ENCODE measurements at places on chromosomes 1 and 21.

DNA sequence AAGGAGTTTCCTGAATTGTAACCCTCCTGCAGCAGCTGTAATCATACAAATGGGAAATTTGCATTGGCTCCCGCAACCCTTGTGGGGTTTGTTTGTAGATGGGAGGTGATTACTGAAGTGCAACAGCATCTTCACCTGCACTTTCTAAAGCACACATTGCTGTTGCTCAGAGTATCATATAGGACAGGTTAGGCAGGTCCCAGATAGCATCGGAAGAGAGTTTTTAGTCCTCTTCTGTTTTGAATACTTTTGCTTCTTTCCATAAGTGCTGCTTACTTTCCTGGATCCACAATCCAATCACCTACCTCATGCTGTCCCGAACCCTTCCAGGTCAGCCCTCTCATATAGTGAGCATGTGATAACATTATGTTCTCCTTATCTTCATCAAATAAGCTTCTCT is 300.4 kb downstream of the PTPRC start:
- no peak for DNase-seq

DNA sequence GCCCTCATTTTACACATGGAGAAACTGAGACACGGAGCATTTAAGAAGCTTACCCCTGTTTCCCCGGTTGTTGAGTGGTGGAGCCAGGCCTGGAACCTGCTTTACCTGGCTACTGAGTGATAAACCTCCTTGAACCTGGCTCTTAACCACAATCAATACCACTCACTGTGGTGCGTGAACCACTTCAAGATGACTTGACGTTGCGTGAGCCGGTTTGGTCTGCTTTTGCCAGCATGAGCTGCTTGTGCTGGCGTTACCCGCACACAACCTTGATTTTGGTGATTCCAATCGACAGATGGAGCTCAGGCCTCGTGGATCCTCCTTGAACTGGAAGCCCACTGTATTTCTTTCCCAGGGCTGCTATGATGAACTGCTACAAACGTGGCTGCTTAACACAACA is 6.1 kb upstream of the TINAGL1 start:
- DNase-seq = no peak

GRCh38 chr1:228457396-228458176 is 29.6 kb upstream of the RNF187 start:
- peak; percentile 86 for DNase-seq

GRCh38 chr1:229986737-229987337 is 80.2 kb upstream of the GALNT2 start:
- DNase-seq = no peak

DNA sequence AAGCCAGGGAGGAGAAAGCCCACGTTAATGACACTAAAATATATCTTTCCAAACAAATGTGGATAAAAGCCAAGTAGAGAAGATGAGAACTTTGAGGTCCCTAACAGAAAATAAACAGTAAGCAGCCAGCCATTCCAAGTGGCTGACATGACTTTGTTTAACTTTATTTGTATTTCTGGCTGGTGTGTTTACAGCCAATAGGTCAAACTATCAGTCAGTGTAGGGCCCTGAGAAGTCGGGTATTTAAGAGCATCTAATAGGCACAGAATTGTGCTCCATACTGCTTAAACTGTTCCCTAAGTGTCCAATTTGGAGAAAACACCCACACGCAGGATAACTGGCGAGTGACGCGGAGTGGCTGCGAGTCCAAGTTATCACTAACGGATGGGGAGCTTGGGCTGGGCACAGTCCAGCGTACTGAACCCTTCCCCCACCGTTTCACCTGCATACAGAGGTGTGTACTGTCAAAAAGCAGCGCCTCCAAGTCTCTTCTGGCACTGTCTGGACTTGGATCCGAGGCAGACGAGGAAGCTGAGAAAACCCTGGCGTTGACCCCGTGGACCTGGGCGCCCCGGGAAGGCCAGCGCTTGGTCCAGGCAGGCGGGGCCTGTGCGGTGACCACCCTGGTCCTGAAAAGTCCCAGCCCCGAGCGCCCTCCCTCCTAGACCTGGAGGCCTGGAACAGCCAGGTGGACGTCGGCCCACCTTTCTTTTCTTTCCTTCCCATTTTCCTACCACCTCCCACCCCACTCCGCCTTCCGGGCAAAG is 662 bp upstream of the LGALS8 start:
- DNase-seq = no peak

DNA sequence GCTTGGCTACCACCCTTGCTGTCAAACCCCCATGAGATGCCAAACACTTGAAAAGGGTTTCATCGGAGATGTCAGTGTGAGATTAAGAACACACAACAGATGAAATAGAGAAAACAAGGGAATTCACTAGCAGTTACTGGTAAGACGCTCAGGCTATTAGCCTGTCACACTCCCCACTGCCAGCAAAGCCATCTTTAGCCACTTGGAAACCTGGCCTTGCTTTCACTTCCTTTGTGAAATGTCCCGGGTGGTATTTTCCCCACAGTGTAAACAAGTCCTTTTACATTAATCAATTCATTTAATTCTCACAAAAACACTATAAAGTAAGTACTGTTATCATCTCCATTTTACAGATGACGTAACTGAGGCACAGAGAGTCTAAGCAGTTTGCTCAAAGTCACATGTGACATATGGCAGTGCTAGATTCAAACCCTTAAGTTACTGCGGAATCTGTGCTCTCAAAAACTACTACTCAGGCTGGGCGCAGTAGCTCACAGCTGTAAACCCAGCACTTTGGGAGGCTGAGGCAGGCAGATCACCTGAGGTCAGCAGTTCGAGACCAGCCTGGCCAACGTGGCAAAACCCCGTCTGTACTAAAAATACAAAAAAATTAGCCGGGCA is 32.7 kb upstream of the KHDRBS1 start:
- DNase-seq = no peak

DNA sequence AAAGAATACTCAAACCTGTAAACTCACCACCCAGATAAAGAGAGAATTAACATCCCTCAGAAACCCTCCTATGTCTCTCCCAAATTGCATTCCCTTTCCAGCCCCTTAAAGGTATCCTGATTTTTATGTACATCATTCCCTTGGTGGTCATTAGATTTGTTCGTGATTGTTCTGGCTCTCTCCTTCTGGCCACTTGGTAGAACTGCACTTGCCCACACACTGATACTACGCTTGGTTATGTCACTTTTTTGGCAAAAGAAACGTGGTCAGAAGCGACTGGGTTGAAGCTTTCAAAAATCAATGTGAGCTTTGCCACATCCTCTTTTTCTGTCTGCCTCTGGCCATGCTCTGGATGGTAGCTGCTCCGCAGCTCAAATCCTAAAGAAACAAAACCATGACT is 76.3 kb downstream of the KRTAP19-8 start:
- no peak for DNase-seq

DNA sequence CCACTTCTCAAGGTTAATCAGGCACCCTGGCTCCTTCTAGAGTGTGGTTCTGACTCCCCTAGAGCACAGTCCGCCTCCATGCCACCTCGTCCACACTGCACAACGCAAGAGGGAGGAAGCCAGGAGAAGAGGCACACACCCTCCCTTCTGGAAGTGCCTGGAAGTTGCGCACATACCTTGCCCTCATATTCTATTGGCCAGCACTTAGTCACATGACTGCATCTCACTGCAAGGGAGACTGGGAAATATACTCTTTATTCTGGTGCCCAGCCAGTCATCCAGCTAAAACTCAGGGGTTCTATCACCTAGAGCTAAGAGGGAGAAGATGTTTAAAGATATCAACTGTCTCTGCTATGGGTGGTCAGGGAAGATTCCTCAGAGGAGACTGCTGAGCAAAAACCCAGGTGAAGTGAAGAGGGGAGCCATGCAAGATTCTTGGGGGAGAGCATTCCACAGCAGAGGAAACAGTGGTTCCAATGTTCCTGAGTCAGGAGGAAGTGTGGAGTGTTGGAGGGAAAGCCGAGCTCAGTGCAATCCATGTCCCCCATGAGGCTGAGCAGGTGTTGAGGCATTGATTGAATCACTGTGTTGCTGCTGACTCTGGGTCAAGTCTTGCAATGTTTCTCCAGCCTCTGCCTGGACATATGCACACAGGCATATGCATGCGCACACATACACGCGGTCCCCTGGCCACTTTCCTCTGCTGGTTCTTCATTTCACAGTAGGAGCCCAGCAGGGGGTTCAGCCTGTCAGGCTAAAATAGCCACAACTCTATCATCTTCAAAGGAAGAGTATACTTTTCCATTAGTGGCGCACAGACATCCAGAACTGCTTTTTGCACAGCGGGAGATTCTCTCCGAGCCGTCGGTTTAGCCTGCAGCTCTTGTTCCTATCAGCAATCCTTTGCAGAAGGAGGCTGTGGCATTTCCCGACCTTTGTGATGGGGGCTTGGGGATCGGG is 22.3 kb upstream of the KLHDC7A start:
- no peak for DNase-seq

GRCh38 chr1:30518186-30518585 is 205.2 kb downstream of the MATN1 start:
- no peak for DNase-seq

DNA sequence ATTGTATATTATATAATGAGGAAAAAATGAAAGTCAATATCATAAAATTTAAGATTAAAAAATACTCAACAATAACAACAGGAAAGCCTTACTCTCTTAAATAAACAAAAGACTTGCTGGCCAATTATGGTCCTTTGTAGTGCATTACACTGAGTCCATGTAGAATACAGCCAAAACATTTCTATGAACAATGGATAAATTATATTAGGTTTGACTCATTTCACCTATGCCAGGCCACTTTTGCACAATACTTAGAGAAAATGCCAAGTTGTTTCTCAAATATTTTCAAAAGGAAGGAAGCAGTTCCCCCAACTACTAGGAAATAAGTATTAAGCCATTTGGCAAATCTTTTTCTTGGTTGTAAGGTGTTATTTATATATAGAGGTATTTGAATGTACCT is 19.8 kb upstream of the UCK2 start:
- no peak for DNase-seq

- no peak for DNase-seq
These were observed 1.3 kb downstream of the SCYL3 start for GRCh38 chr1:169892176-169892926.

DNA sequence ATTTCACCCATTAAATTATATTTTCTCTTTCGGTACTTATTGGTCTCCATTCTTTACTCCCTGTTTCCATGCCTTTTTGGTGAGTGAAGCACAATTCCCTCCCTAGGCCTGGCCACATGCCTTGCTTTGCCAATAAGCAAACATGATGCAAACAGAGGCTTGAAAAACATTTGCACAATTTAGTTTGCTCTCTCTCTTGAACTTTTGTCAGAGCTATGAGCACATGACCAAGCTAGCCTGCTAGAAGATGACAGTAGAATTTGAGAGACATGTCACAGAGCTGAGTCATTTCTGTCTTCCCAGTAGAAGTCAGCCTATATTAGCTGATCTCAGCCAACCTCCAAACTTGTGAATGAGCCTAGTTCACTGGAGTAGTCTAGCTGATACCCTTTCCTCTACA is 24.6 kb downstream of the ANGPTL3 start:
- no peak for DNase-seq

GRCh38 chr1:107415241-107415640 is 274.4 kb downstream of the NTNG1 start:
- no peak for DNase-seq

DNA sequence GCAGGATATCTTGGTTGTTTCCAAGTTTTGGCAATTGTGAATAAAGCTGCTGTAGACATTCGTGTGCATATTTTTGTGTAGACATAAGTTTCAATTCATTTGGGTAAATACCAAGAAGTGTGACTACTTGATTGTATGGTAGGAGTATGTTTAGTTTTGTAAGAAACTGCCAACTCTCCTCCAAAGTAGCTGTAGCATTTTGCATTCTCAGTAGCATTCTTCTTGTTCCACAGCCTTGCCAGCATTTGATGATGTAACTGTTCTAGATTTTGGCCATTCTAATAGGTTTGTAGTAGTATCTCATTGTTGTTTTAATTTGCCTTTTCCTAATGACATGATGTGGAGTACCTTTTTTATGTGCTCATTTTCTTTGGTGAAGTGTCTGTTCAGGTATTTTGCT is 38.6 kb upstream of the PLA2G4A start:
- no peak for DNase-seq

GRCh38 chr1:30991862-30992606 is 73.5 kb downstream of the PUM1 start:
- no peak for DNase-seq

GRCh38 chr1:99788896-99789295 is 22.5 kb upstream of the FRRS1 start:
- DNase-seq = no peak

DNA sequence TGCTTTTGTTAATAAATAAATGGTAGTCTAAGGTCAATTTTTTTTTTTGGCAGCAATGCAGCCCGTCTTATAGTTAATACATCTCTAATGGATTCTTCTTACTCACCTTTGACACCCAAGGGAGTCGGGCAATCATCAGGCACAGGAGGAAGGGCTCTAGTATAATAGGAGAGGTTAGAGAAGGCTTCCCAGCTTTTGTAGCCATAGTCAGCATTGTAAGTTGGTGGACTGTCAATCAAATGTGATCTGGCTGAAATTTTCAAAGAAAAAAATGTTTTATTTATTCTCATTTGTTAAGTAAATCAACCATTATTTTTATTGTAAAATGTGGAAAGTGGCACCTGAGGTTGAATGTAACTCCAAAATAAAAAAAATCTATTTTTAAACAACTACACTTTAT is 2.1 kb downstream of the PTGS2 start:
- DNase-seq = no peak

DNA sequence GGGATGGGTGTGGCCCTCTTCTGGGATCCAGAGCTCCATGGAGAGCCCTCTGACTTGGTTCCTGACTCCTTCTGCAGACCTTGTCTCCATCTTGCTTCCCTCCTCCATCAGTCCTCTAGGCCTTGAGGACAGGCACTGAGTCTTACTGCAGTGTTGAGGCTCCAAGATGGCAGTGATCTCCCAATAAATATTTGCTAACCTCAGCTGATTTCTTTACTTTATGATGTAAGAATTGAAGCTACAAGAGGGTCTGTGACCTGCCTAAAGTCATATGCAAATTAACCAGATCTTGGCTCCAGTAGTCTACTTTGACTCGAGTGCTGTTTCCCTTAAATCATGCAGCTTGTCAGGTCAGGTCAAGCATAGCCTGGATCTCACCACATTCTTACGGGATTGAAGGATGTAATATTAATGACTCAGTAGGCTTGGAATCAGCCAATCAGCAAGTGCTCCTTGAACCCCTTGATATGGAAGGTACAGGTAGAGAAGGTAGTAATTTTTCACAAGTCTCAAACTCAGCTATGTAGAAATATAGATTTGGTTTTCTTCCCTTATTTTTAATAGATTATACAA is 93.0 kb downstream of the CLIC6 start:
- no peak for DNase-seq

DNA sequence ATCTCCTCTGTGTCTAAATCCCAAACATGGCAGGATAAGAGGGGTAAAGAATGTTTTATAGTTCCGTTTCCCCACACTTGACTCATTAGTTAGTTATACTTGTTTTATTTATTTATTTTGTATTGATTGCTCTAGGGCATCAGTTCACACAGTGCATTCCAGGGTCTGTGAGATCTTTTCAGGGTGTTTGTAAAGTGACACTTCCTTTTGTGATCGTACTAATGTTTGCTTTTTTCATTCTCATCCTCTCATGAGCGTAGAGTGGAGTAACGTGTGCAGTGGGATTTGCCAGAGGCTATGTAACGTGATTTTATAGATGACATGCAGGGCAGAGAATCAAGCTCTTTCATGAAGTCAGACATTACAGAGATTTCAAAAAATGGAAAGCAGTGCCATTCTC is 103.2 kb downstream of the SCCPDH start:
- no peak for DNase-seq

Data from stimulated activated CD4-positive, alpha-beta T cell treated with anti-CD3 and anti-CD28 coated beads, TNF-alpha, amount 100 ng/mL, for 24 hours (primary cell).